Dermis microvascular lymphatic vessel endothelial cell (primary cell): ENCODE measurements at places on chromosomes 12 and 14. TPM values are rescaled to one million over a fixed set of nuclear protein-coding genes. Genes with fewer than 3 reads are reported as not detected.

Gene TOMM20L
- not detected in 2 replicates for total RNA-seq

Gene KTN1
- total RNA-seq: 95.2 and 111 TPM in 2 replicates

Gene FAM186B
- 0.13 TPM in 2 replicates for total RNA-seq

Gene NFATC4
- total RNA-seq: 0.76 and 1.0 TPM in 2 replicates

Gene RHOJ
- 65.9 and 163 TPM in 2 replicates for total RNA-seq

Gene TCL1B
- total RNA-seq: not detected in 2 replicates

Gene CFAP73
- total RNA-seq: not detected in 2 replicates

Gene PLEKHG7
- not detected in 2 replicates for total RNA-seq

DNA sequence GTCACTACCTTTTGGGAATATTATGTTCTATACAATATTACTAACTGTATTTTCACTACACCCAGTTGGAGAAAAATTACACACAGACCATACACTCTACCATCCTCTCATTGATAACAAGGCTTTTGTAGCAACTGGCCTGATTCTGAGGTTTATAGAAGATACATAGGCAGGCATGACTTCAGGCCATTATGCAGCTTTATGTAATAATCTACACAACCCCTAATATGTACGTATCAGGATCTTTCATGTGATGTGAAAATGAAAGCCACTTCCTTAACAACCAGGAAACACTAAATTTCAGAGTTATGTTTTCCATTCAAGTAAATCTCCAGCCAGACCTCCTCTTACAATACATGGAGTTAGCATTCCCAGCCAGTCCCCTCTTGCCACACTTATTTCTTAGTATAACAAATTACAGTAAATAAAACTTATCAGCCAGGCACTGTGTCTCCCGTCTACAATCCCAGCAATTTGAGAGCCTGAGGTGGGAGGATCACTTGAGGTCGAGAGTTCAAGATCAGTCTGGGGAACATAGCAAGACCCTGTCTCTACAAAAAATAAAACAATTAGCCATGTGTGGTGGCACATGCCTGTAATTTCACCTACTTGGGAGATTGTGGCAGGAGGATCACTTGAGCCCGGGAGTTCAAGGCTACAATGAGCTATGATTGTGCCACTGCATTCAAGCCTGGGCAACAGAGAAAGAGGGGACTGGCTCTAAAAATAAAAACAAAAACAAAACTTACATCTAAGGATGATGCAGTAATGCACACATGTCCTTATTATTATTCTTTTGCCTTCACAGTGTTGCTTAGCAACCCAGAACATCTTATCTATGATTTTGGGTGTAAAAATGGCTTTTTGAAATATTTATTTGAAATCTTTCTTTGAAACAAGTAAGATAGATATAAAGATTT lies 10.4 kb upstream of the OSBPL8 start:
- no peak for DNase-seq

DNA sequence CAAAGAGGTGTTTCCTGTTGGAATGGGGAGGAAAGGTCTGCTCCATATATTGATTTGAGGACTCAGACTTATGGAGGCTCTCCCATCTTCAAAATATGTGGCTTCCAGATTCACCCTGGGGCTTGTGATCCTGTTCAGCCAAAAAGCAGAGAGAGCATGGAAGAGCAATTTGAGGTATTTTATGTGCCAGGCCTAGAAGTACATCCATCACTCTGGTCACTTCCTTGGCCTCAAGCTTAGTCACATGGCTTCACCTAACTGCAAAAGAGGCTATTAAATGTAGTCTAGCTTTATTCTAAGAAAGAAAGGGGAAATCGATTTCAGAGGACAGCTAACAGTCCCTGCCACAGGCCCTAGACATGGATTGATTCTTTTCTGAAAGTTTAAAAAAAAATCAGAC lies 86.2 kb downstream of the C12orf50 start:
- no peak for DNase-seq

GRCh38 chr12:7747246-7747645 lies at the start of gene CLEC4C:
Gene CLEC4C (minus strand): TSS chr12:7747375. CDS start chr12:7747348, 27 bp downstream.
- DNase-seq: no peak

DNA sequence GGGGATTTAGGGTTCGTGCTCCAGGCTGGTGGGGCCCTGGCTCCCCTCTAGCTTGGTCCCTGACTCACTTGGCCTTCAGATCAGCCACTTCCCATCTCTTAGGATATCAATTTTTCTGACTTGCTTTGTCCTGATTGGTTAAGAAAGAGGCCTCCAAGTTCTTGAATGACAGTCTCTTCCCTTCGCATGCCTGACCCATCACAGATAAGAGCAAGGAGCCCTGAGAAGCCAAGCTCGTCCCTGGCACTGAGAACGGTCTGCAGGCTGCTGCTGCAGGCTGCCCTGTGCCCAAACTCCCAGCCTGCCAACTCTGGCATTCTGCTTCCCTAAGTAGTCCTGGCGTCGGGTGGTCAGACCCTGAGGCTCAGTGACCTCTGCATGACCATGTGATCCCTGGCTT lies 794 bp upstream of the LRTM2 start:
- no peak for DNase-seq

DNA sequence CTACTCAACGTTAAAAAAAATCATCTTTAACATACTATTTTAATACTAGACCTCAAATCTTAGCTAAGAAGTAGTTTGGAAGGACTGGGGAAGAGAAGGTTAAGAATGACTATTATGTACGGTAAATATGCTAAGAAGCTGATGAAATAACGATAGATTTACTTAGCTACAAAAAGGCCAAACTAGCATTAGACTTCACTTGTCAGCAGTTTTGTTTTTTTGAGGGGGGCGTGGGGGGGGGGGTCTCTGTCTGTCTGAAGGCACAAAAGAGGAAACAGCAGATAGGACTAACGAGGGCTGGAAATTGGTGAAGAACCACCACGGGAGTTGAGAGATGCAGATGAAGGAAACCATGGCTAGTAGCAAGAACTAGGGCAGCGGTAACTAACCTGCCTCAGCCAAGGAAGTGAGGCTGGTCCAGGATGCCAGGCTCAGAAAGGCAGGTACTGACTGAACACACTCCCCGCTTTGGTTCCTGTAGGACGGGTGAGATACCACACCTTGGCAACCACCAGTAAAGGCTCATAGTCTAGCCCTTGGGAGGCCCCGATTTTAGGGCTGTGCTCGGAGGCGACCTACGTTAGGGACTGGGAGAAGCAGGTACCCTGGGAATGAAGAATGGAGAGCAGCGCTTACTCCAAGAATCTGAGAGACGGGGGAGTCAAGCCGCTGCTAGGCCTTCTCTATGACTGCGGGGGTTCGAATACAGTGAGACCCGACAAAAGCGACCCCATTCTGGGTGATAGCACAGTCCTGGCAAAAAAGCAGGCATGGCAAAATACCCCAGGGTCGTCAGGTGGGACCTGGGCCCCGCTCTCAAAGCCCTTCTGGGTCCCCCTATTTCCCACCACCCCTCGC lies 675 bp downstream of the NEDD8 start:
- DNase-seq: no peak

DNA sequence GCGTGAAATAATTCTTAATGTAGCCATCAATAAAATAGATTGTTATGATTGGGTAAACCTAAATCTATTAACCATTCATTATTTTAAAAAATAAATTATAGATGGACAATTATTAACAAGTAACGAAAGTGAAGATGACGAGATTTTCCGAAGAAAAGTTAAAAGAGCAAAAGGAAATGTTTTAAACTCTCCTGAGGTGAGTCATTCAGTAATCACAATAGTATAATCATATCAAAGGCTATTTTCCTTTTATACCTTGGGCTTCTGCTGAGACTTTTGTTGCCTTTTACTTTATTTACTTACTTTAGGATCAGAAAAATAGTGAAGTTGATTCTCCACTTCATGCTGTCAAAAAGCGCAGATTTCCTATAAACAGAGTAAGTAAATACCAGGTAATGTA lies 45.6 kb downstream of the FANCM start:
- no peak for DNase-seq

DNA sequence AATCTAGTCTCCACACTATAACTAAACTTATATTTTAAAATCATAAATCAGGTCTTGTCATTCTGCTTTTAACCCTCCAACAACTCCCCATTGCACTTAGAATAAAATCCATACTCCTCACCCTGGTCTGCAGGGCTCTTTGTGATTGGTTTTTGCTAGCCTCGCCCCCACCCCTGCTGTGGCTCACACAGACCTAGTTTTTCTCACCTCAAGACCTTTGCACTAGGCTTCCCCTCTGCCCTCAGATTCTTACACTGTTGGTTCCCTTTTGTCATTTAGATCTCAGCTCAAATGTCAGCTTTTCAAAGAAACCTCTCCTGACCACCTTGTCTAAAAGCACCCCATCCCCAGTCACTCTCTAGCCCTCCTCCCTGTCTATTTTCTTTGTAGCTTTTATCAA lies 10.7 kb upstream of the LHX5 start:
- DNase-seq: no peak

GRCh38 chr12:27428466-27428865 lies 18.1 kb upstream of the SMCO2 start:
- no peak for DNase-seq

DNA sequence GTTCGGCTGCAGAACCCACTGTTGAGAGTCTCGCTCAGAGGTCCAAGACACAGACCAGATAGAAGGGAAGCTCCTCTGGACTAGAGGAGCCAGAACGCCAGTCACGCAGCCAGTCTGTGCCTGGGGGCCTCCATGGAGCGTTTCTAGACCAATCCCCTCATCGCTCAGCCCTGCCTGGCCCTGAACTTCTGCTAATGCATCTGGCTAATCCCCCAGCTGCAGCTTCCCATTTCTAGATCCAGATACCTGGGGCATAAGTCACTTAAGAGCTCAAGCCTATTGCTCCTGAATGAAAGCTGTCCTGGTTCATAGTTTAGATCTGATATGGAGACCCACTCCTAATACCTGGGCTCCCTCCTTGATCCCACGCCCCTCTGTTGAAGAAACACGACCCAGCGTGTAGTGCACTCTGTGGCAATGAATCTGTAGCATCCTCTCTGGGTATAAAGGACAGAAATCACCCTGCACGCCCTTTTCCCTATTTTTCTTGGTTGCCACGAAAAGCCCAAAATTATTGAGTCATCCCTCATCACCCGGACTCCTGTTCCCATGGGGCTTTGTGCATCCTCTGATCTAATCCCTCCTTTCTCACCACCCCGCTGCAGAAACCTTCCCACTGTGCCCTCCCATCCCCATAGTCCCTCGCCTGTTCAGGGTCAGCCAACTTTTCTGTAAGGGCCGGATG lies 341.6 kb upstream of the FKBP4 start:
- DNase-seq: no peak

GRCh38 chr12:1912580-1913376 lies 5.7 kb downstream of the CACNA2D4 start:
- DNase-seq: no peak

GRCh38 chr12:33484161-33484560 lies 44.5 kb upstream of the SYT10 start:
- DNase-seq: no peak

DNA sequence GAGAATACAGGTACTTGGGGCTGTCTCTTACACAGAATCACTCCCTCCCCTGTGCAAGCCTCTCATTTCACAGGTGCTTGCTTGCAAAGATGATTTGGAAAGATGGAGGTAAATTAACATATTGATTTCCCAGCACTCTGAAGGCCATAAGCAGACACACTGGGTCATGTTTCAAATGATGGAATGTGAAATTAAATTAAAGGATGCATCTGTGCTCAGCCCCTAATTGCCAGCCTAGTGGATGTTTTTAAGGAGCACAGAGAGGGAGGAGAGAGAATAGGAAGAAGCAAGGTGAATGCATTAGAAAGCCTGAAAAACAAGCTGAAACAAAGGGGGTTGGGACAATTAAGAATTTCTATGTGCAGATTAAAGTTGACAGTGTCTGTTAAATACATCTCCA lies 96.1 kb upstream of the GRIP1 start:
- no peak for DNase-seq

- peak; percentile 42 for DNase-seq
These were observed 8.9 kb downstream of the MAP4K5 start for GRCh38 chr14:50523271-50524041.

GRCh38 chr12:103140286-103140685 lies 182.8 kb downstream of the ASCL1 start:
- no peak for DNase-seq

- peak; percentile 89 for DNase-seq
These were observed 282.8 kb downstream of the PAWR start for GRCh38 chr12:79407671-79408622.

DNA sequence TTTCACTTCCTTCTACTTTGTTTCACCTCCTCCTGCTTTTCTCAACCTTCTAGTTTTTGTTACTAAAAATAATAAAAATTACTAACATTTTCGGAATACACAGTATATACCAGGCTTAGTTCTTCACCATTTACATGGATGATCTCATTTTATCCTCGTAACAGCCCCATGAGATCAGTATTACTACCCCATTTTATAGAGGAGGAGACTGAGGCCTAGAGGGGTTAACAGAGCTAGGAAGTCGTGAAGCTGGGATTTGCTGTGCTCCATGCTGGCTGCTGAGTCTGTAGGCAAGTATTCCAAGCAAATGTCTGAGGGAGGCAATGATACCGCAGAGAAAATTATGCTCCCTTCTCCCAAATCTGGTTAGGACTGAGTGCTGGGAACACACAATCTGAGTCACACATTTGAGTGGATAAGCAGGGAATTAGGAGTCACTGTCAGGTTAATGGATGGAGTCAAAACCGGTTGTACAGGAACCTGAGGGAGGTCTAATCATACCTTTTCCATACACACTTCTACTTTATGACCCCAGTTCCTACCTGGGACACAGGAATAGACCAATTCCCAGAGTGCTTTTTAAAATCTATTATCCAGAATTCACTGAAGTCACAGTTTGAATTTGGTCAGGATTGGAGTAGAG lies 51.1 kb downstream of the ZFYVE26 start:
- DNase-seq: no peak

GRCh38 chr12:118763234-118763633 lies 218.1 kb upstream of the SRRM4 start:
- no peak for DNase-seq

DNA sequence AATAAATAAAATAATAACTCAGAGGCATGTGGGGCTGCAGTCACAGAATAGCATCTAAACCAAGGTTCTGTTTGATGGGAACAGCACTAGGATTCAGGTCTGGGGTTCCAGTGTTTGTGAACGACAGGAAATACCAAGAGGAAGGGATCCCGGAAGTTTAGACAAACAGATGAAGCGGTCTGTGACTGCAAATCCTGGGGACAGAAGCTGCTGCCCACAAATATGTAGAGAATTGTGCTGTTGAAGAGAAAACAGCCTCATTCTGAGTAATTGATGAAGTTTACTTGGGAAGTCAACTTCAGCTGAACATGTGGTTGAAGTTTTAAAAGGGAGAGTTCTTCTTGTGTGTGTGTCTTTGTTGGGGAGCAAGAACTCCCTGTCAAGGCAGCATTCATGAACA lies 98.4 kb upstream of the TBX5 start:
- no peak for DNase-seq

DNA sequence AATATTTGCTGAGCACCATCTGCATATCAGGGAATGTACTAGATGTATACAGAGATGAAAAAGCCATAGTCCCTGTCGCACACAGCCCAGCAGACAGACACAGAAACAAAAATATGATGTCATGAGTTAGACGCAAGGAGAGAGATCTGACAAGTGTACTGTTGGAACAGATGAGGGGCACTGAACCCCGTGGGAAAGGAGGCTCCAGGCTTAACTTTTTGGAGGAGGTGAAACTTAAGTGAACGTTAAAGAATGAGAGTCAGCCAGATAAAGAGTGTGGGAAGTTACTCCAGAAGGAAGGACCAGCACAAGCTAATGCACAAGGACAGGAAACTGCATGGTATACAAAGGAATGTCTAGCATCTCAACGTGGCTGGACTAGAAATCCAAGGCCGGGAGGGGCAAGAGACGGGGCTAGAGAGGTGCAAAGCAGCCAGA lies 2.5 kb upstream of the ACTN1 start:
- peak; percentile 74 for DNase-seq
